Activated CD4-positive, alpha-beta memory T cell treated with anti-CD3 and anti-CD28 coated beads, Interleukin-2, amount 10 ng/mL, durations not matched to agents 7 days and 5 days (primary cell): ENCODE measurements at places on chromosomes 5 and 9. TPM values are rescaled to one million over a fixed set of nuclear protein-coding genes. Genes with fewer than 3 reads are reported as not detected.
A peak's percentile ranks its signal among the peaks of the same experiment; 100 is the strongest.

Gene SPATA6L
- total RNA-seq = 0.43 TPM

Gene ADGRV1
- total RNA-seq = not detected

Gene TRIM36
- total RNA-seq = not detected

Gene TAS2R1
- not detected for total RNA-seq

Gene OR4F3
- not detected for total RNA-seq

Gene GBGT1
- 2.5 TPM for total RNA-seq

Gene PTCH1
- 17.2 TPM for total RNA-seq

Gene EQTN
- not detected for total RNA-seq

Gene C9orf50
- not detected for total RNA-seq

Gene KIAA1958
- 6.9 TPM for total RNA-seq

DNA sequence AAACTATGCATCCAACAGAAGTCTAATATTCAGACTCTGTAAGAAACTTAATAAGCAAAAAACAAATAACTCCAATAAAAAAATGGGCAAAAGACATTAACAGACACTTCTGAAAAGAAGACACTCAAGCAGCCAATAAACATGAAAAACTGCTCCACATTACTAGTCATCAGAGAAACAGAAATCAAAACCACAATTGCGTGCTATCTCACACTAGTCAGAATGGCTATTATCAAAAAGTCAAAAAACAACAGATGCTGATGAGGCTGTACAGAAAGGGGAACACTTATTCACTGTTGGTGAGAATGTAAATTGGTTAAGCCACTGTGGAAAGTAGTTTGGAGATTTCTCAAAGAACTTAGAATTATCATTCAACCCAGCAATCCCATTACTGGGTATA lies 101.2 kb upstream of the TRIM32 start:
- DNase-seq = no peak

DNA sequence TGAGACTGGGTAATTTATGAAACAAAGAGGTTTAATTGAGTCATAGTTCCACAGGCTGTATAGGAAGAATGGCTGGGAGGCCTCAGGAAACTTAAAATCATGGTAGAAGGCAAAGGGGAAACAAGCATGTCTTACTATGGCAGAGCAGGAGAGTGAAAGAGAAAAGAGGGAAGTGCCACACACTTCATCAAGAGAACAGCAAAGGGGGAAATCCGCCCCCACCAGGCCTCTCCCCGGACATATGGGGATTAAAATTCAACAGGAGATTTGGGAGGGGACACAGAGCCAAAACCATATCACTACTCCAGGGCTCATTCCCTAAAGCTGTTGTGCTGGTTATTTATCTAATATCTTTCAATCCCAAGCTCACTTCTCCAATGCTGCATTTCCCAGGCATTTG lies 50.2 kb upstream of the NR3C1 start:
- no peak for DNase-seq

DNA sequence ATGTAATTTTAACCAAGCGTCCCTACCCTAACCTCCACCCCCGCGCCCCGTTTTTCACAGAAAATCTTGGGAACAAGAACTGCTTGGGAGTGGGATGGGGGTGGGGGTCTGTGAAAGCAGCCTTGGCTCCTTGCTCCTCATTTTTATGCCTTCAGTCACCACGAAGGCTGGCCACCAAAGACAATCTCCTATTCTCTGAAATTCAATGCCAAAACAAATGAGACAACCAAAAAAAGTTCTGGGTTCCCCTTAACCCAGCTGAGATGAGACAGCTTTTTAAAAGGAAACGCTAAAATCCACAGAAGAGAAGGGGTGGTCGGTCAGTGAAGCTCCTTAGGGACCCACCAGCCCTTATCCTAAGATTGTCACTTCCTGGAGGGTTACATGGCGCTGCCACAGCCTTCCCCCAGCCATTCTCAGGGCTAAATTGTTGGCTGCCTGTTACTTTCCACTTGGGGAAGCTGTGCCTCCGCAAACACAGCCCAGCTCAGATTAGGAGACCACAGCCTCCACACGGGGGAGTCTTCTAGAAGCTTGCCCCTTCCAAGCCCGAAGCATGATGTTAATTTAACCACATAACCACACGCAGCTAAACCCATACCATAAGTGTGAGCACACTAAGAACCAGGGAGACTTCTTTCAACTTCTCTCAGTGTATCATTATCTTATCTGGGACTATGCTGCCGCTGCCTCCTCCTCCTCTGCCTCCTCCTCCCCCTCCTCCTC lies 136.3 kb downstream of the FOXD1 start:
- no peak for DNase-seq

DNA sequence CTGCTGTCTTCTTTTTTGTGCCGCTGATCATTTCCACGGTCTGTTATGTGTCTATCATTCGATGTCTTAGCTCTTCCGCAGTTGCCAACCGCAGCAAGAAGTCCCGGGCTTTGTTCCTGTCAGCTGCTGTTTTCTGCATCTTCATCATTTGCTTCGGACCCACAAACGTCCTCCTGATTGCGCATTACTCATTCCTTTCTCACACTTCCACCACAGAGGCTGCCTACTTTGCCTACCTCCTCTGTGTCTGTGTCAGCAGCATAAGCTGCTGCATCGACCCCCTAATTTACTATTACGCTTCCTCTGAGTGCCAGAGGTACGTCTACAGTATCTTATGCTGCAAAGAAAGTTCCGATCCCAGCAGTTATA lies 17.1 kb downstream of the F2R start:
- DNase-seq = peak; percentile 86

DNA sequence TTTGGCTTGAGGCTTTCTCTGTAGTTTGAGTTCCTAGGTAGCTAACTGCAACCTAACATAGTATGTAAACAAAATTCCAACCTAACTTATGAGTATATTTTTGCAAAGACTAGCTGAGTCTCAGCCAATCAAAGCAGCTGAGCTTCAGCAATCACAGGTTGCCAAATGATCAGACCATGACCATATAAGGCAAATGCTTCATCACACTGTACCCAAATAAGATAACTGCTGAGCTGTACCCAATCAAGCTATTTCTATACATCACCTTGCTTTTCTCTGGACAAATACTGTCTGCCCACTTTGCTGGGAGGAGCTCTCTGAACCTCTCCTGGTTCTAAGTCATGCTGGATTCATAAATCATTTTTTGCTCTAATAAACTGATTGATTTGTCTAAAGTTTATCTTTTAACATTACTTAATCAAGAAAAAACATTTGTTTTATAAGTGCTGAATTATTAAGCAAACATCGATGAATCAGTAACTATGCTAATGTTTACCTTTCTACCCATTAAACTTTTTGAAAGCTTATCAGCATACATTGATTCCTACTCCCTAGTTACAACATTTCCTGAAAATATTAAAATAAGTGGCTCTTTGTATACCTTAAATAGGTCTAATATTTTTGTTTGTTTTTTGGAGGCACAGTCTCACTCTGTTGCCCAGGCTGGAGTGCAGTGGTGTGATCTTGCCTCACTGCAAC lies 129.7 kb upstream of the PCA3 start:
- DNase-seq = no peak

GRCh38 chr9:4994166-4994890 lies 9.3 kb downstream of the JAK2 start:
- no peak for DNase-seq

DNA sequence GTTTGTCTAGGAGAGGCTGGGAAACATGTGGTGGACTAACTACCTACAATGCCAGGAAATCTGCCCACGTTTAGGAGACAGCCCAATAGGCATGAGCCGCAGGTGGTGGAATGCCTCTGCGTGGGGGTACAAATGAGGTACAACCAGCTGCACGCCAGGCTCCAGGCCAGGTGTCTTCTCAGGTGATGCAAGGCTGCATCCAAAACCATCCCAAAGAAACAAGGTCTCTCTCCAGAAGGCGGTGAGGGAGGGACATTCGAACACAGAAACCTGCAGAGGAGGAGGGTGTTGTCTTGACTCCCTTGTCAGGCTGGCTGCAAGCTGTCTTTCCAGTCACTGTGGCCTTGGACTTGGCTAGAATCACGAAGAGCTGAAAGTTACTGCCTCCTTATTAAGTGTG lies 11.6 kb downstream of the ANKH start:
- DNase-seq = no peak

DNA sequence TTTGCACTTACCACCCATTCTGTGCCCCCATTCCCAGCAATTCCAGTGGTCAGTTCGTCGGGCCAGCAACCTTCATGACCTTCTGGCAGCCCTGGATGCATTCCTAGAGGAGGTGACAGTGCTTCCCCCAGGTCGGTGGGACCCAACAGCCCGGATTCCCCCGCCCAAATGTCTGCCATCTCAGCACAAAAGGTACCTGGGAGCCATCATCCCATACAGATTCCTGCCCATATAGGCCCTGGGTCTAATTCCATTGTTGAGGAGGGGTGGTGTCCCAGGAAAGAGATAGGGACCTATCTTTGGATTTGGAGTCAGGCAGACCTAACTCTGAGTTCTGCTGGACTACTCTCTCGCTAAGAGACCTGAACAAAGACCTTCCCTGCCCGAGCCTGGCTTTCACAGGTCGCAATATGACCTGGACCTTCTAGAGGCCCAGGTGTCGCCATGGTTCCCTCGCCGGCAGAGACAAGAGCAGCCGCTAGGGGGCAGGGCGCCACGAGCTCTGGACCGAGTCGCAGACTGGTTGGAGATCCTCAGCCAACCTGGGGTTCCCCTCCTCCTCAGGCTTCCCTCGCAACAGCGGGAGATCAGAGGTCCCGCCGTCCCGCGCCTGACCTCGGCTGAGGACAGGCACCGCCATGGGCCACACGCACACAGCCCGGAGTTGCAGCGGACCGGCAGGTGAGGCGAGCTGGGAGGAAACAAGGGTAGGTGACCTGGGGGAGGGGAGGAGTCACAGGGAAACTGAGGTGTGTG lies 3.1 kb downstream of the SLC4A9 start:
- DNase-seq = peak; percentile 87

DNA sequence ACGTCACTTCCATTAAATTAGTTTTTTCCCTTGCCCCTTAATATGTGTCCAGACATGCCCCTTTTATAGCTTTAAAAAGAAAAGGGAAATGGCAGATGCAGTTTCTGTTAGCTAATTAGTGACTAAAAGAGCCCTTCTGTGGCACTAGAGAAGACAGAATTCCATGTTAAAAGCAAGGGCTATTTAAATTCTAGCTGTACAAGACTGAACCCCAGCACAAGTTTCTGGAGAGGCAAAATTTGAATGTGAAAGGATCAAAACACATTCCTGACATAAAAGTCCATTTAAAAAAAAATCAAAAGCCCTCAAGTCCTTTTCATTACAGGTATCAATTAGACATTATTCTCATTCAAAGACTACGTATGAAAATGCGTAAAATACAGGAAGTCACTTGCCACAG lies 78.7 kb downstream of the HAPLN1 start:
- DNase-seq = no peak

GRCh38 chr5:61159836-61160235 lies 2.4 kb downstream of the SMIM15 start:
- DNase-seq = no peak

- no peak for DNase-seq
These were observed 1.7 kb upstream of the SLC34A1 start for GRCh38 chr5:177382423-177383029.

DNA sequence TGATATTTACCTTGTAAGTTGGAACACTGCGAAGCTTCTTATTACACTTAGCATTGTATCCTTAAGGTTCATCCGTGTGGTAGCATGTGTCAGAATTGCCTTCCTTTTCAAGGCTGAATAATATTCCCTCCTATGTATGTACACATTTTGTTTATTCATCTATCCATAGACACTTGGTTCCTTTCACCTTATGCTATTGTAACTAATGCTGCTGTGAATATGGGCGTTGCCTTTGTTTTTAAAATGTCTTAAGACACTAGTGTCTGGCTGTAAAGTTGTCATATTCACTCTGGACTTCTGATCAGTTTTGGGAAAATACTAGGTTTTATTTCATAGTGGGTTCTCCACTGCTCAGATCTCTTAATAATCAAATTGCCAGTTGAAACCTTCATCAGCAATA lies 383.3 kb upstream of the PRR16 start:
- DNase-seq = no peak

GRCh38 chr9:93592643-93593021 lies 16.2 kb downstream of the PHF2 start:
- DNase-seq = peak; percentile 13

GRCh38 chr9:19922476-19923118 lies 133.8 kb upstream of the SLC24A2 start:
- no peak for DNase-seq

GRCh38 chr9:18393340-18394130 lies 80.4 kb upstream of the ADAMTSL1 start:
- no peak for DNase-seq

- DNase-seq = no peak
These were observed 56.1 kb downstream of the PCDH1 start for GRCh38 chr5:141822144-141822543.

GRCh38 chr9:127945338-127945737 lies 7.7 kb upstream of the DPM2 start:
- no peak for DNase-seq

DNA sequence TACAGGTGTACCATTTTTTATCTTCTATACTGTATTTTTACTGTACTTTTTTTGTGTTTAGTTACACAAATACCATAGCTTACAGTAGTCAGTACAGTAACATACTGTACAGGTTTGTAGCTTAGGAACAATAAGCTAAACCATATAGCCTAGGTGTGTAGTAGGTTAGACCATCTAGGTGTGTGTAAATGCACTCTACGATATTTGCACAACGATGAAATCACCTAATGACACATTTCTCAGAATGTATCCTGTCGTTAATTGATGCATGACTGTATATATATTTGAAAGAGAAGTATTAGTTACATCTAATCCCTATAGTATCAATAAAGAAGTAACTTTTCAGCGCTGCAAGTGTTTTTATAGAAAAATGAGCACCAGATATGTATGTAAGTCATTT lies 138.8 kb downstream of the TRPM6 start:
- DNase-seq = no peak

DNA sequence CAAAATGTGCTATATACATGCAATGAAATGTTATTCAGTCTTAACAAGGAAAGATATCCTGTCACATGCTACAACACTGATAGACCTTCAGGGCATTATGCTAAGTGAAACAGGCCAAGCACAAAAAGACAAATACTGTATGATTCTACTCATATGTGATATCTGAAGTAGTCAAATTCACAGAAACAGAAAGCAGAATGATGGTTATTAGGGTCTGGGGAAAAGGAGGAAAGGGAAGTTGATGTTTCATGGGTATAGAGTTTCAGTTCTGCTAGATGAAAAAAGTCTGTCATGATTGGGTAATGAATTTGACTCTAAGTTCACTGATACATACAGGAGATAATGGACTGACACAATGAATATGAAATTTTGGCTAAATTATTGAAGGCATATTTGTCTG lies 11.2 kb upstream of the RIC1 start:
- no peak for DNase-seq

DNA sequence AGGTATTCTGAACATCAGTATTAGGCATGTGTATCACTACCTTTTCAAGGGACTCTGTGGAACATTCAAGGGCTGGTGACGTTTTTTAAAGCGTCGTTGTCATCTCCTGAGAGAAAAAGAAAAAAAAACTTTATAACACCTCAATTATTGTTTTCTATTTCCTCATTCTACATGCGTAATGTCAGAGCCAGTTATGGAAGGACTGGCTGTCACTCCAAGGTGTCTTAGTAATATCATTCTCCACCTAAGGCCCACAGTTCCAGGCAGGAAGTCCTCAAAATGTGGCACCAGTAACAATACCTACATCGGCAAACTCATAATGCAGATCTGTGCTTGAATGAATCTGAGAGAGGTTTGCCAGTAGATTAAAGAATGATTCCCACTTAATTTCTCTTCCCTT lies 210.2 kb downstream of the SAXO1 start:
- no peak for DNase-seq

- DNase-seq = no peak
These were observed 36.1 kb upstream of the LPAR1 start for GRCh38 chr9:111074395-111074794.
